ENCODE measurements at places on chromosomes 3 and 15.
A peak's percentile ranks its signal among the peaks of the same experiment; 100 is the strongest.

DNA sequence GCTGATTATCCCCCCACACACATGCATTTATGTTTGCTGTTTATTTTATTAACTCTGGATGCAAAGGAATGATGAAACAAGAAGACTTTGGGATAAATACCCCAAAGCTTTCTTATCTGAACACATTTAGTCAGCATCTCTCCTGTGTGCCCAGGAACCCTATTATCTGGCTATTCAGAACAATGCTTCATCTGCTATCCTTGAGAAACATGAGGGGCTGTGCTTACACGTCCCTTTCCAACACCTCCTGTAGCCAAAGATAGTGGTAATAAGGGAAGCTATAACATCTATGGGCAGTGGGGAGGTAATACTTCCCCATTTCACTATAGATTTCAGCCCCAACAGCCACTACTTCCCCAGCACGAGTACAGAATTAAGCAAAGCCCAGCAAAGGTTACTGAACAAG lies 94.7 kb downstream of the SSR3 start:
- no peak for DNase-seq

DNA sequence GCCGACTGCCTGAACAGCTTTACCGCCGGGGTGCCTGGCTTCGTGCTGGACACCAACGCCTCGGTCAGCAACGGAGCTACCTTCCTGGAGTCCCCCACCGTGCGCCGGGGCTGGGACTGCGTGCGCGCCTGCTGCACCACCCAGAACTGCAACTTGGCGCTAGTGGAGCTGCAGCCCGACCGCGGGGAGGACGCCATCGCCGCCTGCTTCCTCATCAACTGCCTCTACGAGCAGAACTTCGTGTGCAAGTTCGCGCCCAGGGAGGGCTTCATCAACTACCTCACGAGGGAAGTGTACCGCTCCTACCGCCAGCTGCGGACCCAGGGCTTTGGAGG lies 815 bp downstream of the SPINT1 start:
- no peak for DNase-seq

DNA sequence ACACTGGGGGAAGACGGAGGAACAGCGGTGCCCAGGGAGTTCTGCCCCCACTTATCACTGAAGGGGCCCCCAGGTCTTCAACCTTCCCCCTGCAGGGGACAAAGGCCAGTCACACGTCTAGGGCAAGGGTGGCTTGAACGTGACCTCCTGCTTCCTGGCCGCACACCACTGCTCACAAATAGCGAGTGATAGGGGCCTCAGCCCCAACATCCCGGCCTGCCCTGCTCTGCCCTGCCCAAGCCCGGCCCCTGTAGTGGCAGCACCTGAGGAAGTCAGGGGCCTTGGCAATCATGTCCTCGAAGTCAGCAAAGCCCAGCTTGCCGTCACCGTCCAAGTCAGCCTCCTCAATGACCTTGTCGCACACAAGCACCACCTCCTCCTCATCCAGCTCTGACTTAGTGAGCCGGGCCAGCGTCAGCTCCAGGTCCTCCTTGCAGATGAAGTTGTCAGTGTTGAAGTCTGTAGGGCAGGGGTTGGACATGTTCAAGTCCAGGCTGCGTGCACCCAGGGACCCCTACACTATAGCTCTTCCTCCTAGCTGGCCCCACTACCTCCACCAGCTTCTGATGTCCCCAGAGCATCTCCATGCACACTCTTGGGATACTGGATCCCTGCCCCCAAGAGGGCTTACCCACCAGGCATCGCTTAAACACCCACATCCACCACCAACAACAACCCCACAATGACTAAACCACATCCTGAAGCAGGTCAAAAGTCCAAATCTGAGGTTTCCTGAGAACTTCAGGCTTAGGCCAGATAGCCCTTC lies 13.3 kb downstream of the SH2D7 start:
- no peak for DNase-seq

GRCh38 chr3:118942671-118943070 lies 92.0 kb downstream of the IGSF11 start:
- peak; percentile 2 for DNase-seq

GRCh38 chr15:75671730-75672602 lies 24.3 kb downstream of the SNX33 start:
- DNase-seq: peak; percentile 54

DNA sequence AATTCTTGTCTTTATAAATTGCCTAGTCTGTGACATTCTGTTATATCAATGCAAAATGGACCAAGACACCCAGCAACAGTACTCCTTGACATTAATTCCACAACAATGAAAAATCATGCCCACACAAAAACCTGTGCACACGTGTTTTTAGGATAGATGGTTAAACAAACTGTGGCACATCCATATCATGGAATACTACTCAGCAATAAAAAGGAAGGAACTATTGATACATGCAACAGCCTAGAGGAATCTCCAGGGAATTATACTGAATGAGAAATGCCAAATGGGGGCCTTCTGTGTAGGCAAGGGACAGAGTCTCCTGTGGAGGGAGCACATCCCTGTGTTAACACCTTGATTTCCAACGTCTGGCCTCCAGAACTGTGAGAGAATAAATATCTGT lies 388.5 kb downstream of the MAGI1 start:
- no peak for DNase-seq

GRCh38 chr3:12185172-12185710 lies 26.5 kb upstream of the TIMP4 start:
- DNase-seq: no peak

DNA sequence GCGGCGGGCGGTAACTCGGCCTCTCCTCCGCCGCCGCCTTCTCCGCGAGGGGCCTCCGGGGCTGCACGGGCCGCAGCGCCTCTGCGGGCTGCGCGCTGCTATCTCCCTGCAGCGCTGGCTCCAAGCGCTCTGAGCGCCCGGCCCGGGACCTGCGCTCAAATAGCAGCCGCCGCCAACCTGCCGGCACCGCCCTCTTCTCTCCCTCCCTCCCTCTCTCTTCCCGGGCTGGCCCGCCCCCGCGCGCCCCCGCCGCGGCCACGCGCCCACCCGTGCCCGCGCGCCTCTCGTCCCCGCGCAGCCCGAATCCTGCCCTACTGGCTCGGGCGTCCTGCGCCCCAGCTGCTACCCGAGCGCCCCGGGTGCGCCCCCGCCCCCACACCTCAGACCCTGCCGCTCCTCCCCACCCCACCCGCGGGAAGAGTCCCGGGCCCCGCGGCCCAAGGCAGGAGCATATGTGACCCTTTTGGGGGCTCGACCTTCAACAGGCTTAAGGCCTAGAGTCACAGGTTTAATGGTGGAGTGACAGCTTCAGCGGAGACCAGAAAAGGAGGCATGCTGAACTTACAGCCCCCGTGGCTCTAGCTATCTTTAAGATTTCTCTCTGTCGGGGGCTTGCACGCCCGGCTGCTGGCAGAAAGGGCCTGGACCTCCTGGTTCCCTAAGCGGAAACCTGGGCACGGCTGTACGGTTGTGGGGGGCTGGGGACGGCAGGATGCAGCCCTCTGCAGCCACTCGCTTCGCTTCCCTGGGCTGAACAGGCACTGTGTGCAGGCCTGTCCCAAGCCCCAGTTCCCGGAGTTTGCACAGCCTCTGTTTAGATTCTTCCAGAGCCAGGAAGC lies at the start of gene CACNA2D2:
CACNA2D2 (minus strand) TSS at position 131 of the 839 bp plus-strand sequence. CDS start 211 bp downstream, outside the sequence.
- DNase-seq: peak; percentile 88

DNA sequence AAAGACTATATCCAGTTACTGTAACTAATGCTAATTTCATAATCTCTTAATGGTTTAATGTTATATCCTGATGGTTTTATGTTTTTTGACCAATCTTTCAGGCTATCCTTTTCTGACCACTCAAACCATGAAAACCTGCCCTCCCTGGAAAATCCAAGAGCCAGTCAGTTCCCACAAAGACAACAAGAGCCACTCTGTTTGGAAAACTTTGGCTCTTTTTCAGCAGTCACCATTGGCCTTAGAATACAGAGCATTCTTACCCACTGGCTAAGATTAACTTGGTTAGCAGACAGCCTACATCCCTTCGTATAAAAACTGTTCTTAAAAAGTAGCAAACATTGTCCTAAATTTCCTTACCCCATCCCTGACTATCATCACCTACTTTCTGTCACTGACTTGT lies 32.9 kb downstream of the ALCAM start:
- peak; percentile 17 for DNase-seq

- DNase-seq: no peak
These were observed 481.4 kb upstream of the ALCAM start for GRCh38 chr3:104885214-104885814.

DNA sequence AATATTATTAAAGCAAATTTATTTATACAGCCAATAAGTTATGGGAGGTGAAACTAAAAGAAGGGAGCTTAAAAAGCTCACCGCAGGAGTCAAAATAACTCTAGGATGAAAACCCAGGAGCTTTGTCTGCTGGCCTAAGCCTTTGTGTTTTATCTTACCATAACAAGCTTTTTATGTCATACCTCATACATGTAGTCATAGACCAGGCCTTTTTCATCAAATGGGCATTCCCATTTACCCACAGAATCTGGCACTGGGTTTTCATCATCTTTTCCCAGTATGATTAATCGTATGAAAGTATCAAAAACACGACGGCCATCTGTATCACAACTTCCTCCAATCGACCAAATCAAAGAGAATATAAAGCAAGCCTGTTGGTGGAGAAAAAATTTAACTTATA lies 122.8 kb downstream of the DNAH12 start:
- DNase-seq: no peak

- DNase-seq: no peak
These were observed 27.6 kb upstream of the ARL6 start for GRCh38 chr3:97736928-97737327.

DNA sequence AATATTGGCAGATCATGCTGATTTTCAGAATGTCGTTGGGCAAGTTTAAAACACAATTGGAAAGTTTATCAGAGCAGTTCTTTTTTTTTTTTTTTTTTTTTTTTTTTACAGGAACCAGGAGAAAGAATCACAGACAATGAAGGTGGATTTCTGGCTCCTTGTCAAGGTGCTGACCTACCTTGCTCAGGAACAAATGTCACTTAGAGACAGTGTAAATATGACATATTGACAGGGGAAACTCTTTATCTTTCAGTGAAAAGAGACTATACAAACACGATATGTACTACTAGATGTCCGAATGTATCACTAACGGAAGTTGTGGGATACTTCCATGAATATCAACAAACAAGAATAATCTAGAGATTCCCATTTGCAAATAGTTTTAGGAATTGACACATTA lies 237.3 kb downstream of the FMN1 start:
- no peak for DNase-seq

GRCh38 chr15:40722934-40723333 lies 28.0 kb downstream of the RAD51 start:
- no peak for DNase-seq

GRCh38 chr3:114634635-114635034 lies 340.8 kb downstream of the TIGIT start:
- no peak for DNase-seq

DNA sequence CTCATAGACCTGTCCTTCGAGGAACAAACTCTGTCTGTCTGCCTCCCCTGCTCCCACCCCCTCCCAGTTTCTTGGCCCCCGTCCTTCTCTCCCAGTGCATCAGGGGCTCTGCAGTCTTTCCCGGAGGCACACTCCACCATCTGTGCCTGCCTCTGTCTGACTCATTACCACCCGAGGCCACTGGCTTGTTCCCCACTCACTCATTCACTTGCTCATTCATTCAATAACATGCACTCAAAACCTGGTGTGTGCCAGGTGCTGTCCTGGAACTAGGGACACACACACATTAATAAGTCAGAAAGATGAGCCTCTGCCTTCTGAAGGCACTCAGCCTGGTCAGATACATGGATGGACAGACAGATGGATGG lies 12.4 kb downstream of the AMIGO3 start:
- no peak for DNase-seq

GRCh38 chr3:66144568-66145407 lies 76.0 kb upstream of the SLC25A26 start:
- no peak for DNase-seq

DNA sequence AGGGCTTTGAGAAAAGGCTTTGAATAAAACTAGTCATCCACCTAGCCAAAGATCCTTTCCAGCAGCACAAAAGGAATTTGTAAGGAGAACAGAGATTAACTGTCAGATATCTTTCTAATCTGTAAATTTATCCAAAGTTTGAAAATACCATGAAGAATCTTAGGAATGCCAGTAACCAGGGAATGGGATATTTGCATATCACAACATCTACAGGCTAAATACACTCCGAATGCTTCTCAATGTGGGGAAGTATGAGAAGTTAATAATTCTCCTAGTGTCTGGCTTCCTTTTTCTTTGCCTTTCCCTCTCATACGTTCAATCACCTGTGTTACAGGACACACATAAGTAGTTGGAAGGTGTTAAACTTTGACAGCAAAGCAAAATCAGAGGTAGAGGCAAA lies 7.8 kb downstream of the ANAPC13 start:
- DNase-seq: no peak

GRCh38 chr3:186678604-186679003 lies 12.8 kb downstream of the HRG start:
- no peak for DNase-seq

- no peak for DNase-seq
These were observed at the start of gene LTF for GRCh38 chr3:46464326-46465195. Gene LTF, minus strand, starts transcription at chr3:46464905. Its CDS starts 38 bp downstream, at chr3:46464867.

DNA sequence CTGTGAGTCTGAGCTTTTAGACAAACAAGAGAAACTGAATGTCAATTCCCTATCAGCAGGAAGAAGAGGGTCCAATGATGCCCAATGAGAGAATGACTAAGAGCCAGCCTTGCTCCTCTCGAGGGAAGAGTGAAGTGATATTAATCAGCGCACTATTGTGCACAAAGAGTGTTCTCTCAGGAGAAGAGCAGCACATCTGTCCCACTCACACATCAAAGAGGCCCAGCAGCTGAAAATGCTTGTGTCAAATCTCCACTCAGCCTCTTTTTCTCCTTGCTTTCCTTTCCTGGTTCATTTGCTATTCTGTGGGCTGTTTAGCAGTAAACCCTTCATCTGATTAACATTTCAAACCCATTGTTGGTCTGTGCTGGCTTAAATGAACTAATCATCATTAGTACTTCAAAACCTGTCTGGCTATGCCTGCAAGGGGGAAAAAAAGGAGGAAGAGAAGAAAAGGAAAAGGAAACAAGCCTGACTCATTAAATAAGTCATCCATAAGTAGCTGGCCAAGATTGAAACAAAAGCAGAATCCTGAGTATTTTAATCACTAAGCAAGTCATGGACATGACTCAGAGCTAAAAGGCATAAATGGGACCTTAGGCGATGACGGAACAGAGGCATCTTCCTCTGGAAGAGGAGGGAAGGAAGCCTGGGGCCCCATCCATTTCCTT lies 912.7 kb downstream of the TUSC7 start:
- peak; percentile 12 for DNase-seq

GRCh38 chr3:4831580-4831950 lies 147.7 kb upstream of the BHLHE40 start:
- DNase-seq: no peak

DNA sequence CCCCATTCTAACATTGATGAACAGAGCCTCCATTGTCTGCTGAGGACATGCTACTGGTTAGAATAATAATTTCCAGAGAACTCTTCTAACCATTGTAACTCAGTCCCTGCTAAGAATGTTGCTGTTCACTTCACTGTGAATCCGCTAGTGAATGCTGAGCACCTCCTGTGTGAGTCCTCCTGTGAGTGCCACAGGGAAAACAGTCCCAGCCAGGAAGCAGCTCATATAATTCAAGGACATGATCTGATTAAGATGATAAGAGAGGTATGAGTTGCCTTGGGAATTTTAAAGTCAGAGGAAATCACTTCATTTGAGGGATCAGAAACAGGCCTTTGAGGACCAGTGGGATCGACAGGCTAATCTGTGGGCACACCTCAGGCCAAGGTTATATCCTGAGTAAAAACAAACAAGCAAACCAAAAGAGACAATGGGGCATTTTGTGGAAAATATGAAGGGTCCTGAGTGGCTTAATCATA lies 33.9 kb upstream of the GPR160 start:
- no peak for DNase-seq
